ENCODE measurements at places on chromosomes 3 and 15.

- DNase-seq, result no peak
These were observed 254.7 kb downstream of the NR1D2 start for GRCh38 chr3:24199775-24200247.

GRCh38 chr3:113063126-113063894 lies 72.5 kb downstream of the GTPBP8 start:
- no peak for DNase-seq

DNA sequence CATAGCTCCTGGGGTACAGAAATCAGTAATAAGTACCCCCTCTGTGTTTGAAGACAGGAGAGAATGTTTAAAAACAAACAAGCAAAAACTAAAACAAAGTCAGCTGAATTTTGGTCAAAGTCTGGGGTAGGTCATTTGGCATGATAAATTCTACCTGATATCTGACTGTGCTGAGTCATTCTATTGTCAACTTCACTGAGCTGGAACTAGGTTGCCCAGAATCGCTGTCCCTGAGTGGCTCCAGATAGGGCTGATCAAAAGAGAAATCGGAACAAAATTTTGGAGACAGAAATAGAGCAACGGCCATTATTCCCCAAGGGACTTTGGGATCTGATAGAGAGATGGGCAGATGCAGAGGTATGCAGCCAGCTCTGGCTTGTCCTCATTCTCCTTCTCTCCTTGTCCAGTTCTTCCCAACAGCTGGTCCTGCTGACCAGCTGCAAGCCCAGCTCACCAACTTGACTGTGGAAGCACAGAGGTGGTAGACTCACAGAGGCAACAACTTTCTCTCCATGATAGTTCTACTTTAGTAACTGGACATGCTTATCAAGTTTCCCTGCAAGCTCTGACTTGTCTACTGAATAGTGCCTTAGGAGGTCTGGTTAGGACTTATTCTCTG lies 57.3 kb upstream of the MYRIP start:
- DNase-seq, result no peak

- no peak for DNase-seq
These were observed 3.0 kb upstream of the SNX22 start for GRCh38 chr15:64148581-64148980.

DNA sequence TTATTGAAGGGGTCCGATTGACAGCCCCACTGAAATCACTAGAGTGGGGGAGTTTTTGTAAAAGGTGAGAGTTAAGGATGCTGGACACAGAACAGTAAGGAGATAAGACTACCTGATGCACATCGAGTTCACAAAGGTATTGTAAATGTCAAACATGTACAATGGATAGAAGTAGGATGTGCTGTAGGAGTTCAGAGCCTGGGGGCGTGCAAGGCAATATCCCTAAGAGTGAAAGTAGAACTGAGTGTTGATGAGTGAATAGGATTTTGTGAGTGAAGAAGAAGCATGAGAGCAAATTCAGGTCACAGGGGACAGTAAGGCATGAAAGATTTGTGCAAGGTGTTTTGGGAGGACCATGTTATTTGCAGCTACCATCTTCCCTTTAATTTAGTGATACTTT lies 21.5 kb downstream of the DOCK3 start:
- no peak for DNase-seq

DNA sequence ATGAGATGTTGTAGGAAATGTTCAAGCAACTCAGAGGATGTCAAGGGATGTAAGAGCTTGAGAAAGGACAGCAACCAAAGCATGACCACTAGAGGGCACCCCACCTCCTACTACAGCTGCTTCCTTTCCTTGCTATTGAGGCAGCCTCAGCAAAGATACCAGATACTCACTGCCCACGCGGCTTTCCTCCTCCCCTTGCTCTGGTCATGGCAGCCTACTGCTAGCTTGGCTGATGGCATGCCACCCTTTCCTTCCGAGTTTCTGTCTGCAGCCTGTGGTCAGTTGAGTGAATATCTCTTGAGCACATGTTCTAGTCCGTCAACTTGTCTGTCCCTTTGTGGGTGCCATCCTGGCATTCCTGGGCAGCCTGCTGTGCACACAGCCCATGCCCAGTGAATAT lies 4.4 kb upstream of the CXCR6 start:
- peak; percentile 81 for DNase-seq

Measured in left forelimb (tissue), 1 donor.